ENCODE measurements at places on chromosomes 11 and 22.

DNA sequence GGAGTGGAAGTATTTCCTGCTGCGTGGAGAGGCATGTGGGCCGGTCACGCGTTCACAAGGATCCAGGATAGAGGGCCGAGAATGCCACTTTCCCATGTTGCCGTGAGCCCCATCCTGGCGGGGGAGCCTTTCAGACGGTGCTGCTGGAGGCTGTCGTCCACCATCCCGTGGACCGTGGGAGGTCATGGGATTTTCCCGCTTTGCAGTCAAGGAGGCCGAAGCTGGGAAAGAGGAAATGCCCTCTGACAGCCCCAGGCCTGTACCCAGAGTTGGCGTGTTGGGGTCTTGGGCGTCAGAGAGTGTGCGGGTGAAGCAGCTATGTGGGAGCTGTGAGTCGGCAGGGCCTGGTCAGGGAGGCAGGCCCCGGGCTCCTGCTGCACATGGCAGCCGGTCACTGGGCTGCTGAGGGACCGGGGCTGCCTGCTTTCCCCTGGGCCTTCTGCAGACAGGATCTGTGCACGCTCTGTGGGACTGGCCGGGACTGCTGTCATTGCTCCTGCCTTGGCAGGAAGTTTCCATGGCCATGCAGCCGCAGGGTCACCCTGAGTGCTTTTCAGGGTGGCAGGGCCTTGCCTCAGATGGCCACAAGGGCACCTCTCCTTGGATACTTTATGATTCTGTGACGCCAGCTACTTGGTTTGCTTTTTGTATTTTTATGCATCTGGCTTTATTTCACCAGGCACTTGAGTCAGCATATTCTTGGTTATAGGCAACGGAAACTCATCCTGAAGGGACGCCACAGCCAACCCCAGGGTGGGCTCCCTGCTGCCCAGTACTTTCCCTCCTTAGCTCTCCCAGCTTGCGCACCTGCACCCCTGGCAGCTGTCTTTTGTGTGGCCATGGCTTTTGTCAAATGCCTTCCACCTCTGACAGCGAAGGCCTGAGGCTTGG lies 52.4 kb downstream of the AP2A2 start:
- DNase-seq = no peak

DNA sequence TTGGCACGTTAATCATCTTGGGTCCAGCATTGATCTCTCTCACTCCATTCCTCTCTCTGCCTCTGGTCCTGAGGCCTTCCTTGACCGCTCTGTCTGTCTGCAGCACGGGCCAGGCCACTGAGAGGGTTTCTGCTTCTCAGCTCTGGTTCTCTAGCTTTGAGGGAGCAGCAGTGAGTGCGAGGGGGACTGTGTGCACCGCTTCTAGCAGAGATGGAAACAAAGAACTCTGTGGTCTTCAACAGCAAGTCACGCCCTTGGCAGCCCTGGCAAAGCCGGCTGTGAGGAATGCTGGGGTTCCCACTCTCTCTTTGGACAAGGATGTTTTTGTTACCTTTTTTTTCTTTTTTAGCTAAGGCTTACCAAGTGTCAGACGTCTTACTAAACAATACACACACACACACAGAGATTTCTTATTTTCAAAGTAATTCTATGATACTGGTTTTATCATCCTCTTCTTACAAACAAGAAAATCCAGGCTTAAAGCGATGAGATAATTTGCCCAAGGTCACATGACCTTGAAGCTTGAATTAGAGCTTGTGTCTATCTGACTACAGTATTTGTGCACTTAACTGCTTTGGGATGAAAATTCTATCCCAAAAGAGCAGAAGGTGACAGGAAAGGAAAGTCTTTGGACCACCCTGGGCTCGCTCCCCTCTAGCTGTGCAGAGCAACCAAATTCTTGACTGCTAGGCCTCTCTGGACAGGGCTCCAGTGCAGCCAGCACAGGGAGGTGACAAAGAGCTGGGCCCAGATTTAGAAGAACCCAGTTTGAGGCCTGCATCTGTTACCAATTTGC lies 293.2 kb downstream of the NTM start:
- DNase-seq = no peak

DNA sequence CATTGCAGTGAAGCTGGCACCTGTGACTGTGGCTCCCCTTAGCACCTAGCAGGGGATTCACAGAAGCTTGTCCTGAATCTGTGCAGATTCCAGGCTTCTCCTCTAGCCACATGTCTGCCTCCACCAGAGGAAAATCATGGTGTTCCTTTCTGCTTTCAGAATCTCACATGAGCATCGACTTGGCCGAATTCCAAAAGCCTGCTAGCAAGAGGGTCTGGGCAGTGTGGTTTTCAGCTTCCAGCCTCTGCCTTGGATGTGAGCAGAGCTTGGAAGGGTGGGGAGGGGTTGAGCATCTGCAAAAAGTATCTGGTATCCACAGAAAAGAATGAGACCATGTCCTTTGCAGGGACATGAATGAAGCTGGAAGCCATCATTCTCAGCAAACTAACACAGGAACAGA lies 911.1 kb downstream of the TBC1D22A start:
- no peak for DNase-seq

- no peak for DNase-seq
Observed at GRCh38 chr11:94769880-94770279, 1.7 kb downstream of the AMOTL1 start.

- DNase-seq = no peak
Observed at GRCh38 chr11:61828379-61828628, 204 bp downstream of the FADS2 start.

DNA sequence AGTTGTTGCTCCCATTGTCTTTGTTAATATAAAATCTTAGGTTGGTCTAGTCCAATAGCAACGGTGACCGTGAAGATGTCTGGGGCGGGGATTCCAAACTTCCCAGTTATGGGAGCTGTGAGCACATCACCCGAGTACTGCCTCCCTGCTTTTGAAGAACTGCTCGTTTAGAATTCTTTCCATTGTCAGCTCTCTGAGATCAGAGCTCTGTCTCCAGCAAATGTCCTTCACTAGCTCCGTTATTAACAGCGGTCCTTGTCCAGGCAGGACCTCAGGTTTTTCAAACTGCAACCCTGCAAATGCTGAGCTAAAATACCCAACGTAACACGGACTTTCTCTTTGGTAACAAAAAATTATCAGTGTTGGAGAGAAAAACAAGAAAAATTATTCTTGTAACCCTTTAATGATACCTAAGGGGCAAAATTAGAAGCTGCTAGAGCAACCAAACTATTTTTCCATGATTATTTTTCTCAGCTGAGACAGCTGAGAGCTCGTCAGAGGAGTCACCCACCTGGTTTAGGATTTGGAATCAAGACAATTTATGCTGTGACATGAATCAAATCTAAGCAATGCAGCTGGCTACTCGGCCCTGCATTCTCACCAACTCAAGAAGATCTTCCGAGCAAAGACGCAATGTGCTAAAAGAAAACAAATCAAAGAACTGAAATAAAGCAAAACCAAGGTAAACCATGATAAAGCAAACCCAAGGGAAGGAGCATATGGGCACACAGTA lies 15.1 kb upstream of the EFCAB6 start:
- no peak for DNase-seq

DNA sequence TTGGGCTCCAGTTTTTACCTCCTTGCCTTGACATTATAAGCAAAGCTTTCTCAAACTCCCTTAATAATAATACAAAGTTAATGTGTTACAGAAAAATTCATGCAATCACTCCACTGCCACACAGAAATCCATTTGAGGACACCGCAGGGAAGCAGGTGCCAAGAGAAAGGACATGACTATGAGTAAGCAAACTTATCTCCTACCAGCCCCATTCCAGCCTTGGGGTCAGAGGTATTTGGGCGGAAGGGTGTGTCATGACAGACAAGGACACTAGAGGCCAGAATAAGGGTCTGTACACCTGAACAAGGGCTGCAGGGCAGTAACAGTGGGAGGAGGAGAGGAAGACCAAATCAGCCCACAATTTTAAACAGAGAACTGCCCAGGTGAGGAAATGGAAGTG lies 5.9 kb downstream of the GNG3 start:
- no peak for DNase-seq

DNA sequence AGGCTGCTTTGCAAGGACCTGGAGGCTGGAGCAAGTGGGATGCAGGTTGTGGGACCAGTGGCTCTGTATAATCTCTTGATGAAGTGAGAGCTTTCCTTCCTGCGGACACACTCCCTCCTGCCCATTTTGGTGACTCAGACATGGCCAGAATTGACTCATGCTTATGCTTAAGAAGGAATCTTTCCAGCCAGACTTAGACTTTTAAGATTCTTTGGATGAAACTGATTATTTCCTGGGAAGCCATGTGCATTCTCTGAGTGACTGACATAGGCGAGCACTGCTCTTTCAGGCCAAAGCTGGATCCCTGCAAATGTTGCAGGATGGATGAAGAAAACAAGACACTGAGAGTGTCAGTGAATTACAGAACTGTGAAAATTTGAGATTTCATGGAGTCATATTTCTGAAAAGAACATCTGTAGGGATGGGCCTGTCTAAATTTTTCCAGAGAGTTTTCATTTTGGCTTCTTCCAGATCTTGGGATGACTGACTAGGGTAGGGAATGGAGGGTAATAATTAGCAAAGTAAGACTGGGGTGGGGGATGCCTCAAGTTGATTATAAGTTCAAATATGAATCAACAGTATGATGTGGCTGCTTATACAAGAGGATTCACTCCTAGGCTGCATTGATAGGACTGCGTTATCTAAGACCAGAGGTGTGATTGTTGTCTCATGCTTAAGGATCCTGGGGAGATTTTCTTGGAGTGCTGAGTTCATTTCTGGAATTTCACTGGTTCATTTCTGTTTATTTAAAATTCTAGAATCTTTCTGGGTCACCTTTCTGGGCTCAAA lies 195.8 kb downstream of the HIPK3 start:
- peak; percentile 94 for DNase-seq

DNA sequence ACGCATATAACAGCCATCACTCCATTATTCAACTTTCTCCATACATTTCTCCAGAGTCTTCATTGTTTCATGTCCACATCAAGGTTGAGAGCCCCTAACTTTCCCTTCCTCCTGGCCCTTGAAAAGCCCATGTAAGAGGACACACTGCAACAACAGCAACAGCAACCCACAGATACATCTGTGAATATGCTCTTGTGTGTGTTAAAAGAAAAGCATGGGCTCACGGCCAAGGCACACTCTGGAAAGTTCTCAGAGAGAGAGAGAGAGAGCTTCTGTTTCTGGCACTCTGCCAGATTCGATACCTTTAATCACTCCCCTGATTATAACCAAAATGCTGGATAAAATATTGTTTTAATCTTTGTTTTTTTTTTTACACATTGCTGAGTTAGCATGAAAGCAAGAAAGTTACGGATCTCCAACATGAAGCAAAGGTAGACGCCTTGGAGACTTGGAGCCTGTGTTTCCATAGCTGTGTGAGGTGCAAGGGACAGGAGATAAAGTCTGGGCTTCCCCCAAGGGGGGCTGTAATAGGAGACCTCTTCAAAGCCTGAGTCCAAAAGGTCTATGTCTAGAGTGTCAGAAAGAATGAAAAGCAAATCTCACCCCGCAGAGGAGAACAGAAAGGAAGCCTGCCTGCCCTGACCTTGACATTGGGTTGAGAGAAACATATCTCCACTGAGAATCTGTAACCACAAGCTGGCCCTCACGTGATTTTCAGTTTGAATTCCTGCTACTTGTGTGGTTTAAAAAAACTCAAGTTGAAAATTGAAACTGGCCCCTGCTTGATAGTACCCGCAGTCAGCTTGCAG lies 33.7 kb upstream of the MPPED1 start:
- DNase-seq = peak; percentile 3

GRCh38 chr11:111936040-111936540 lies 1.1 kb upstream of the DIXDC1 start:
- DNase-seq = peak; percentile 46

DNA sequence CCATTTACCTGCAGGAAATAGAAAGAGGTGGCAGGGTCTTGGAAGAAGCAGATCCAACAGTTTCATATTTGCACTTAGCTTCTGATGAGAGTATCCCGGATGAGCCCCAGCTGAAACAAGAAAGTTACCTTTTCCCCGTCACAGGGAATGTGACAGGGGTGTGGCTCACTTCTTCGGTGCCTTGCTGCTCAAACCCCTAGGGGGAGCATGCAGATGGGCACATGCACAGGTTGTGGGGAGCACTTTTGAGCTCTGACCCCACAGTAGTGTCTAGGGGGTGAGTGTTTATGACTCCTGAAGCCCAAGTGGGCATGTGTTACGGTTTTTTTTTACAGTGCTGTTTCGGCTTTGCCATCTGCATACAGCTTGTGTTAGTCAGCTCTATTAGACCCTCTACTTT lies 1221.0 kb downstream of the JRKL start:
- no peak for DNase-seq

- DNase-seq = peak; percentile 69
Observed at GRCh38 chr11:123494195-123495050, 64.4 kb downstream of the GRAMD1B start.

DNA sequence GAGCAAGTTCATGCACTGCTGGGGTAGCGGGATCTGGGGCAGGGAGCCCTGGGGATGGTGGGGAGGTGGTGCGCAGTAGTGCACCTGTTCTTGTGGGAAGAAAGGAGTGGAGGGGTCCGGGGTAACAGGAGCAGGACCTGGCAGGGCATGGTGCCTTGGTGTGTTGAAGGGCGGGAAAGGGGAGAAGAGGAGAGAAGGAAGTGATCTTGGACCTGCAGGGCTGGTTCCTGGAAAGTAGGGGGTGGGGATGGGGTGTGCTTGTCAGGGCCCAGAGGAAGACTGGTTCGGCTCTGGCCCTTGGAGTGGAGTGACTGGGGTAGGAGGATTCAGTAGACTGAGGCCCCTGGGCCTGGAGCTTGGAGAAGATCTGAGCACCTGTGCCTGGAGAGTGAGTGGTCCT lies 10.9 kb upstream of the CAPN5 start:
- DNase-seq = no peak

DNA sequence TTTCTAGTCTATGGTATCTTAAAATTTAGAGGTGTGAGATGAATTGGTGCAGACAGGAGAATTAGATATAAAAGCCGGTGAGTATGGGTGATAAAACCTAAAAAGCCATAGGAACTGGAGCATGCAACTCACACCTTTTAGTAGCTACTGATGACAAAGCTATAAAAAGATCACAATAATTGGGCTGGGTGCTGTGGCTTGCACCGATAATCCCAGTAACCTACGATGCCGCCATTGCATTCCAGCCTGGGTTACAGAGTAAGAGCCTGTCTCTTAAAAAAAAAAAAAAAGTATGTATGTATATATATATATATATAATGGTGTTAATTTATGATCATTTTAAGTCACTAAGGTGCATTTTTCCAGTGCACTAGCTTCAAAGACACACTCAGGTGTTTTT lies 17.2 kb downstream of the WEE1 start:
- DNase-seq = no peak

DNA sequence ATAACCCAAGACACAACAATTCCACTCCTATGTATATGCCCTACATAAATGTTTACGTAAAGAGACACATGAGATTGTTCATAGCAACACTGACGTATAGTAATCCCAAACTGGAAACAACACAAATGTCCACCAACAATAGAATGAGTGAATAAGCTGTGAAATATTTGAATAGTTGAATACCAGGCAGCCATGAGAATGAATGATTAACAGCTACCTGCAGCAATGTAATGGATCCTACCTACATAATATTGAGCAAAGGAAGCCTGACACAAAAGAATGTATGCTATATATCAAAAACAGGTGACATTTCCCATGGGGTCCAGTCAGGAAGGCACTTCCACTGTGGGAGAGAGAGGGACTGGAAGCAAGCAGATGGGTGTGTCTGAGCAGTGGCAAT lies 92.8 kb upstream of the LINC01488 start:
- no peak for DNase-seq
